ENCODE measurements at places on chromosomes 4 and X.

DNA sequence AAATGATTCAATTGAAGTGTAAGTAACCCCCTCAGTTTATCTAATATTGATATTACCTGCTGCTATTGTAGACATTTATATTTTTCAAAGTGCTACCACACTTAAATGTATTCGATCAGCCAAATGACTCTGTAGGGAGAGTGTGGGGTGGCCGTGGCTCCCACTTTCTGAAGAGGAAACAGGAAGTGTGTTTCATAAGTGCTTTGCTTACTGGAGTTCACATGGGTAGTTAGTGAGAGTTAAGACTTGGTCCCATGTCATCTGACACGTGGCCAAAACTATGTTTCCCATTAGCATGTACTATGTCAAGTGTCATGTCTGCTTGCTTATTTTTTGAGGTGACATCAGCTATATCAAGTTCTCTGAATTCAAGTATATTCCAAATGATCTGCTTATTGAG is 308.1 kb upstream of the GATB start:
- DNase-seq, result no peak

DNA sequence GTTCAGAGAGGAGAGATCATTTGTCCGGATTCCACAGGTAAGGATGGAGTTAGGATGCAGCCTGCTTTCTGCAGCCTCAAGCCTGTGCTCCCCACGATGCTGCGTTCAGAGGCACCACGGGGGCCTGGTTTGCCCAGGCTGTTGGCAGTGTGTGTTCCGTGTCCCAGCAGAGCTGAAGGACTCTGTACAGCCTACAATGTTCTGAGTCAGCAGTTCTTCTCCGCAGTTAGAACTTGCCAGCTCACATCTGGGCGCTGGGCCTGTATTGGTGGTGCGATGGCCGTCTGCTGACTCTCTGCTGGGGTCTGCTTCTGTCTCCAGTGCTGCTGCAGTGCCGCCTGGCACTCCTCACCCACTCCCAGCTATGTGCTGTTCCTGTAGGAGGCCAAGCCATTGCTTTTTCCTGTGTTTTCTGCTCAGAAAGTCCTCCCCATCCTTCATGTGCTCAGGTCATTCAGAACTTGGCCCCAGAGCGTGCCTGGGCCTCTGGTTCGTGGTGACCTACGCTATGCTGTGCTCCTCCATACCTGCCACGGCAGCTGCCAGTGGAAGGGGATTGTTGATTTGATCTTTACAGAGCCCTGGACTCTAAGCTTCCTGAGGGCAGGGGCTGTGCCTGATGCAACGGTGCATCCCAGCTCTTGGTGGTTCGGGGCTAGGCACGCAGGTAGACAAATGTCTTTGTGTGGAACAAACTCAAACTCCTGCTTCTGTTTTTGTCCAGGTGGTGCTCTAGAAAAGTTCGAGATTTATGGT is 42.6 kb upstream of the TADA2B start:
- DNase-seq, result no peak

GRCh38 chrX:103356130-103356798 is at the start of gene TCEAL9:
Gene TCEAL9, plus strand, starts transcription at chrX:103356506. Its CDS starts 1,179 bp downstream, at chrX:103357685.
- no peak for DNase-seq

DNA sequence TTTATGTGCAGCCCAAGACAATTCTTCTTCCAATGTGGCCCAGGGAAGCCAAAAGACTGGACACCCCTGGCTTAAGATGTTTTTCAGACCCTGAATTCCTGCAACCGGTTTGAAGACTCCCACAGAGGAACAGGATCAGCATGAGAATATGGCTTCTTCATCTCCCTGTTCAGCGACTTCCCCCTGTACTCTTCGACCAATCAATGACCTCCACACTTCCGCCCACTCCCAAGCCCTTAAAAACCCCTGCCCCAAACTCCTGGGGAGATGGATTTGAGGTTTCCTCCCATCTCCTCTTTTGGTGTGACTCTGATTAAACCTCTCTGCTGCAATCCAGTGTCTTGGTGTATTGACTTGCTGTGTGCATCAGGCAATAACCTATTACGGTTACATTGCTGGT is 344.4 kb downstream of the NR3C2 start:
- no peak for DNase-seq

DNA sequence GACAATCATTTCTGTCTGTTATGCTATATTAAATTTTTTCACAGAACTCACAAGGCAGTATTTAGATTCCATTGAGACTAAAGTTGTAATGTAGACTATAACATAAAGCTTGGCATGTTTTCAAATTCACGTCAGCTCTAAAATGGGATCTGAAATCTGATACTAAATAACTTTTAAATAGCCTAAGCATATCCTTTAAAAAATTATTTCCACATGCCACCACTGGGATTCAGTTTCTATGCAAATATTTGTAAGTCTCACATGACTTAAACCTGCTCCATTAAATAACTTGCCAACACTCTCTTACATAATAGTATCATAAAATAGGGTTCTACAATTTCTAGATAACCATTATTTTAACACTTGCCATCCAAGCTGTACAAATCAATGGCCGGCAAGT is 32.4 kb downstream of the KLHL8 start:
- DNase-seq, result no peak

DNA sequence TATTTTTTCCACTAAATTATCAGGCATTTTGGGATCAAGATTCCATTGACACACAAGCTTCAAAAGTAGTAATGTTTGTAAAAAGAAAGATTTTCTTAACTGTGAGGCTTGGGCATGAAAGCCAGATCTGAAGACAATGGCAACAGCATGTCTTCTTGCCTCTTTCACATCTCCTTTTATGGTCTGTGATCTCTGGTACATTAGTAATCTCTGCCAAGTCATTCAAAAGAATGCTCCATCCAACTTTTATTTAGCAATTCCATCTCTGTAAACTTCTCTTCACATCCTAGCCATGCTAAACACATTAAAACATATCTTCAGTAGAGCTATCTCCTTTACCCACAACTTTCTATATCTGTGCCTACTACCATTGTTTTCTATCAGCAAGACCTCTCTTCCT is 465.4 kb downstream of the FAT4 start:
- DNase-seq, result no peak

DNA sequence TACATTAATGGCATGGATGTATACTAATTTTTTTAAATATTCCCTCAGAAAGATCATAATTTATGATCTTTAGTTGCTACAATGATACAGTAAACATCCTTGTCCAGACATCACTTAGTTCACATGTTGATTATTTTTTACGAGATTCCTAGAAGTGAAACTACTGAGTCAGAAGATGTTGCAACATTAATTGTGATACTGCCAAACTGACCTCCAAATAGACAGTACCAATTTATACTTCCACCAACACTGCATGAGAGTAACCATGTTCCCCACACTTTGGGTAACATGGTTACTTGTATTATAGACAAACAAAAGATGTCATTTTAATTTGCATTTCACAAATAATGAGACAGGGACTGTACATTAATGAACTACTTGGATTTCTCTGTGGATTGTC is 19.6 kb downstream of the RCHY1 start:
- no peak for DNase-seq

GRCh38 chrX:138719396-138719795 is 7.9 kb upstream of the FGF13 start:
- no peak for DNase-seq

GRCh38 chr4:97103252-97103651 is 1040.0 kb downstream of the STPG2 start:
- DNase-seq, result no peak

DNA sequence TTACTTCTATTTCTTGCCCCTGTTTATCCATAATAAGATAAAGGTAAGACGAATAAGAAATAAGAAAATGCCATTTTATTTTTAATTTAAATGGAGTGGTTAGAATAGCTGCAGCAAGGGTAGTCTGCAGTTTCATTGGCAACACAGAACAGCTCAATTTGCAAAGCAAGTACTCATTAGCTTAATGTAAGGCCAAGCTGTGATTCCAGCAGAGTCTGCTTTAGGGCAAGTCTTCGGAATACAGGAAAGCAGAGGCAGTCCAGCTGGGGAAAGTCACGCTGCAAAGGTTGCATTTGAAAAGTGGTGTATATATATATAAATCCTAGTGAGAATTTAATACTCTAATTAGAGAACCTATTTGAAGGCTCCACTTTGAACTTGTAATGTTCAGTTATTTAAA is 59.0 kb downstream of the ANXA10 start:
- DNase-seq, result no peak

DNA sequence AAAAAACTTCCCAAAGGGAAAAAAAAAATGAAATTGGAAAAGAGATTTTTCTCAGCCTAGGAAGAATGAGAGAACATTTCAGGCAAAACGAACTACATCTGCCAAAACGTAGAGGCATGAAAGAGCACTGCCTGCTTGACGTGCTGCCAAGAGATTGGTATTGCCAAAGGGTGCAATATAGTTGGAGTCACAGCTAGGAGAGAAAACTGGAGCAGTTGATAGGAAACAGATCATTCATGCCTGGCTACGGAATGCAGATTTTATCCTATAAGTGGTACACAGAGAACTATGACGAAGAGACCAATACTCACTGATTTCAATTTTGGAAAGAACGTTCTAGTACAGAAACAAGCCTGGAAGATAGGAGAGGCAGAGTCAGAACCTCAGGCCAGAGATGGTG is 68.4 kb upstream of the IQCM start:
- DNase-seq, result no peak

DNA sequence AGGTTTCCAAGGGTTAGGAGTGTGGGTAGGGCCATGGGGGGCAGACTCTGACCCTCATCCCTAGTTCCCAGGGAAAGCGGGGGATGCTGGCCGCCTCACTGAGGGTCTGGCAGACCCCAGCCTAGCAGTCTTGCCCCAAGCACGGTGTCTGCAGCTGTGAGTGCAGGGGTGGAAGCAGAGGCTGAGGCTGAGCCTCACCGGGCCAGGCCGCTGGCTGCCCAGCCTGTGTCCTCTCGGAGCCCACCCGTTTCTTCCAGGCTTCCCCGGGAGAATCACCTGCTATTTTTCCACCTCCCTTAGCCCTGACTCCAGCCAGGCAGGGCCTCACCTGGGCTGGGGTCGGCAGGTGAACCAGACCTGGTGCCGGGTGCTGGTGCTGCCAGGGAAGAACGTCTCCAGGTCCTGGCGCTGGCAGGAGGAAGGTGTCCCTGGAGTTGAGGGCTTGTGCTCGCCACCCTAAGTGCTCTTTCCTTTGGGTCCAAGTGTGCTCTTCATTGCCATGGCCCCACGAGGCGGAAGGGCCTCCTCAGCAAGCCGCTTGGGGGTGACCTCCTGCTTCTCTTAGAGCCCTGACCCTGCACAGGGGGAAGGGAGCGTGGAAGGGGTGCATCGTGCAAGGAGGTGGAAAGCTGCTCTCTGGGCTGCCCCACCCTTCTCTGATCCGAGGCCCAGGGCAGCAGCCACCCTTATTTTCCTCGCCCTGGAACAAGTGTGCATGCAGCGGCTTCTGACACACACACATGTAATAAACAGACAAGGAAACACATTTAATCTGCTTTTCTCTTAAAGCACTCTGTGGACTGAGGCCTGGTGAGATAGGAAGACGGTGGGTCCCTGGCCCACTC is 112.7 kb downstream of the FAM53A start:
- DNase-seq, result no peak

DNA sequence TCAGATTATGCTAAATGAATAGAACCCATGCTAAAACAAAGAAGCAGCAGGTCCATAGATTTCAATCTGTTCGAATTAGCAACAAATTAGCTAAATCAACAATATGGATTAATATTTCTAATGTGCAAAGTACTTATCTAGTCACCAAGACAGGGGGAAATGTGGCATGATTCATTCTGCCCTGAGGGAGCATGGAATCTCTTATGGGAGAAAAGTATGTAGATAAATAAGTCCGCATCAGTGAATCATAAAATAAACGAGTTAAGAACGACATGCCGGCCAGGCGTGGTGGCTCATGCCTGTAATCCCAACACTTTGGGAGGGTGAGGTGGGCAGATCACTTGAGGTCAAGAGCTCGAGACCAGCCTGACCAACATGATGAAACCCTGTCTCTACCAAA is 102.1 kb downstream of the ANOS1 start:
- no peak for DNase-seq

GRCh38 chrX:13732246-13733067 is 2.0 kb downstream of the TRAPPC2 start:
- DNase-seq, result no peak

DNA sequence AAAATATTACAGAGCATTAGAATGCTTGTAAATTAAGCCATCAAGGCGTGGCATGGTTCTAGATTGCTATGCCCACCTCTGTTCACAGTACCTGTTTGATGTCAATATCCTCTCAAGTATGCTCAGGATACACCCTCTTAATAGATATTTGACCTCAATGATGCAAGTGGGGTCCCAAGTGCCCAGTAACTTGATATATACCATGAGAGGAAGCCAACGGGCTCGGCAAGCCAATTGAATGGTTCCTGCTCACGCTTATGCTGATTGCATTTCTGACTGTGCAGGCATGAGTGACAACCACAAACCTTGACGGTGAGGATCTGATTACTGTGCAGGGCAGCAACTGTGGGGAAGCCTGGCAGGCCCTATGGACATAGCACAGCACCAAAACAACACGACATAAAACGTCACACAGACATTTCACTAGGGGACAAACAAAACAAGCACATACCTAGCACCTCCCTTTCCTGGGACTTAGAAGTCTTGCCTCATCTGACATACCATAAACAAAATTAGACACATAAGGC is 179.1 kb upstream of the ETNPPL start:
- no peak for DNase-seq

Measured in hematopoietic multipotent progenitor cell treated with erythropoietin and hydrocortisone succinate and interleukin-3 and kit ligand, for 15 days (in vitro differentiated cells).